Fibroblast of skin of scalp (primary cell): ENCODE measurements at places on chromosomes 5 and 9.

DNA sequence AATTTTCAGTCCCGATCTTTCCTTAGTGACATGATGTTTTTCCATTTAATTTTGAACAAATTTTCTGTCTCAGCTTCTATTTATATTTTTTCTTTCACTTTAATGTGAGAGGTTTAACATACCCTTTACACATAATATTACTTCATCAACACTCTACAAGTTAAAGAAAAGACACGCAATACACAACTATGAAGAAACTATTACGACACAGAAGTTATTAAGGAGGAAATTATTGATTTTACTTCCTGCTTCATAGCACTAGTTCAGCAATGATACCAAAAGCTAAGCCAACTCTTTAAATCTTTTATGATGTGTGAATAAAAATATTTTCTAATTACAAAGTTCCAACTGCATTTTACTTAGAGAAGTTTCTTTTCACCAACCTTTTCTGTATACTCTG is 432.3 kb upstream of the DAB2 start:
- no peak for DNase-seq

DNA sequence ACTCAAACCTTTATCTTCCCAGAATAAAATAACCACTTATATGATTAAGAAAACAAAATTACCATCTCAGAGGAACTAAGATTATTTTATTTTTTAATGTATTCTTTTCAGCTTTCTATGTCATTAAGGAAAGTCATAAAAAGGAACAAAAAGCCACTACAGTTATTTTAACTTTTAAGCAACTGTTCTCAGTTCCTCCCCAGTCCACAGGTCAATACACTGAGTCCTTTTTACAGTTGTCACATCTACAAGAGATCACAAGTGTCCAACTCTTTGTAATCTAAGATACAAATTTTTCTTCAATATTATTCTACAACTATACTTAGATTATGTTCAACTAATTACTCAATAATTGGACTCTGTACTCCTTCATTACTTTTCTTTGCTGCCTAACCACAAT is 782.8 kb upstream of the ACO1 start:
- DNase-seq = no peak

GRCh38 chr5:120818128-120818527 is 354.0 kb downstream of the PRR16 start:
- no peak for DNase-seq

- DNase-seq = no peak
Observed at GRCh38 chr5:135240781-135241360, 158.2 kb downstream of the MACROH2A1 start.

- peak; percentile 25 for DNase-seq
Observed at GRCh38 chr9:125942125-125942524, 195.0 kb downstream of the PBX3 start.

- DNase-seq = no peak
Observed at GRCh38 chr5:61617039-61617438, 285.0 kb downstream of the ZSWIM6 start.

DNA sequence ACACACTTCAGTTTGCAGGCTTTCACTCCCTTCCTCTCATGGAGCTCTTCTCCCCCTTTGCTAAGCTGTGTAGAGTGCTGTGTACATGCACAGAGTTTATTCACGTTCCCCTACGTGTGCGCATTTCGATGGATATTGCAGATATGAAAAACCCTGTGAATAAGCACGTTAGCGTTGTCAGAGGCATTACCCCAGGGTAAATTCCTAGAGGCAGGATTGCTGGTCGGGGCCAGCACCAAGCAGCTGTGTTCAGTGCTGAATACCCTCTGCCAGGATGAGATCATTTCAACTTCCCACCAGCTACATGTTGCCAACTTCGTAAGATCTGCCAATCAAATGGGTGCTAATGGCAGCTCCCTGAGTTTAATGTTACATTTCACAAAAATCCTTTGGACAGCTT is 172.3 kb upstream of the PPP1R26 start:
- DNase-seq = no peak

DNA sequence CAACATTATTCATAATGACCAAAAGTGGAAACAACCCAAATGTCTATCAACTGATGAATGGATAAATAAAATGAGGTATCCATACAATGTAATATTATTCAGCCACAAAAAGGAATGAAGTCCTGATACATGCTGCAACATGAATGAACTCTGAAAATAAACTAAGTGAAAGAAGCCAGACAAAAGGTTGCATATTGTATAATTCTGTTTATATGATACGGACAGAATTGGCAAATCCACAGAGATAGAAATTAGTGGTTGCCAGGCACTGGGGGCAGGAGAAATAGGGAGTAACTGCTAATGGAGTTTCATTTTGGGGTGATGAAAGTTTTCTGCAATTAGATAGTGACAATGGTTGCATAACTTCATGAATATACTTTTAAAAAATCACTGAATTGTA is 47.0 kb downstream of the KIF24 start:
- no peak for DNase-seq

DNA sequence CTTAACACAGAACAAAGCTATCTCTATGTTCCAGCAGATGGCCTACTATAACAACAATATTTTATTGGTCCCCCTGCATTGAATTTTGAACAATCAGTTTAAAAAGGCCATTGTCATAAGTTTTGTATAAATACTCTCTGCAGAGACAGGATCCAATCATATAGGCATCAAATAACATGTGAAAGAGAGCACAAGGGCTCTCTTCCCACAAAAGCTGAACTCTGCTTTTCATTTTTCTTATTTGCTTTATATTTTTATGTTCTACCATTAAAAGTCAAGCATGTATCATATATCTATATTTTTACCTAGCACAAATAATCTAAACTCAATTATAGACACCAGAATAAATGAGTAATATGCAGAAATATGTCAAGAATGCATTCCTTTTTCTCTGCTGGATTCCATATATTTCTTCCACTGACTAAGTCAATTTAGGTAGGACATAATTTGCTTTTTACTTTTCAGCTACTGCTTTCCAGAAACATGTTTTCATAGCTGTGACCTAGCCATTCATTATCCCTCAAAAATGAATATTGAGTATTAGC is 143.6 kb downstream of the CDH9 start:
- peak; percentile 2 for DNase-seq

- no peak for DNase-seq
Observed at GRCh38 chr5:44150075-44150723, 239.0 kb downstream of the FGF10 start.

DNA sequence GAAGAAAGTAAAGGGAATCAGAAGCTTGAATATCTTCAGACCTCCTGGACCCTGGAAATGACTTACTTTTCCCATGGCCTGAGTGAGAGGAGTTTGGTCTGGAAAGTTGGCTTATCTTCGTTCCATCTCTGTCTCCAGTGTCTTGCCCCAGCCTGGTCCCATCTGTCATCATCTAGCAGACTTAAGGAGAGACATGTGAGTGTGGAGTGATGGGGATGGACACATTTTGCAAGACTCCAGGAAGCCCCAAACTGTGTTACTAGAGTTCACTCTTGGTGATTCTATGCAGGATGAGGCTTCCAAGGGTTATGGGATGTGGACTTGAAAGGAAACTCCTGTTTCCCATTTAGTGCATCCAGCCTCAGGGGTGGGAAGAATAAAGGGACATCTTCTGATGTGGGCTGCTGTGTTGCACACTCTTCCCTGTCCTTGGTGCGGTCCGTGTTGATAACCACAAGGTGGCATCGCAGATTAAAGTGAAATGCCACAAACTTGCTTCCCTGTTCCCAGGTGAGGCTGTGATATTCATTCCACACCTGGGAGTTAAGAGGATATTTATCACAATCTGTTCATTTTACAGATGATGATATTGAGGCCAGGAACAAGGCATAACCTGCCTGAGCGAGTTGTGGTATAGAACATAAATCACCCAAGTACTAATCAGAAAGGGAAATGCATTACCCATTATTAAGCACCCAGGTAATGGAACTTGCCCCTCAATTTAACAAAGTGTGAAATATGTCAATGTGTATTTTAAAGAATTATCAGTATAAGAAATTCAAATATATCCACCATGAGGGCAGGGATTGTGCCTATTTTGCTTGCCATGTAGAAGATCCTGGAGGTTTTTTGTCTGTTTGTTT is 269.9 kb upstream of the PAPPA start:
- DNase-seq = peak; percentile 51

- DNase-seq = no peak
Observed at GRCh38 chr9:99954819-99955218, 48.4 kb downstream of the STX17 start.

- DNase-seq = no peak
Observed at GRCh38 chr5:135212361-135213026, 178.5 kb upstream of the PITX1 start.

DNA sequence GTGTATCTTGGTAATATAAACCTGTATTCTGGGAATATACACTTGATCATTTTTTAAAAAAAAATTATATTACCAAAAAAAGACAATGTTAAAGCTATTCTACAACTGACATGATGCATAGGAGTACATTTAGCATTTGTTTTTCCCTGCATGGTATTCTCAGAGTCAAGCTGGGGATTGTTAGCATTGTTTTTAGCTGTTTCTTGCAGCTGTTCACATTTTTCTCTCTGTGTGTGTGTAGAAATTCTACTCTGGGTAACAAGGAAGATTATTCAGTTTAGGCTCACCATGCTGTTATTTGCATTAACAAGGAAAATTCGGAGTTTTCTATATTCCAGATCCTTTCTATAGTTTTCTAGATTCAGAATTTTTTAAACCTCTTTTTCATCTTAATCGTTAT is 62.2 kb downstream of the ADAMTS16 start:
- no peak for DNase-seq

GRCh38 chr9:70861376-70861775 is 260.0 kb downstream of the TRPM3 start:
- DNase-seq = no peak

GRCh38 chr9:96566498-96567202 is 53.0 kb downstream of the CDC14B start:
- DNase-seq = peak; percentile 63

DNA sequence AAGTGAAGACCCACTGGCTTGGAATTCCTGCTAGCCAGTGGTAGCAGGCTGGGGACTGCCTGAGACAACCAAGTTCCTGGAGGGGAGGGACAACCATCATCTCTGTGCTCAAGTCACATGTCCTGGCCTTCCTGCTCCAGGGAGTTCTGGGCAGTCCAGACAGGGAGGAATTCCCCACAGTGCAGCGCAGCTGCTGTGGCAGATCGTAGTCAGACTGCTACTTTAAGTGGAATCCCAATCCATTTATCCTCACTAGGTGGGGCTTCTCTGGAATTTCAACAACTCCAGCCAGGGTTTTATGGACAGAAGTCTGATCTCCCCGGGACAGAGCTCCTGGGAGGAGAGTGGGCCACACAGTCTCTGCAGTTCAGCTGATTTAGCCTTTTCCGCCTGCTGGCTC is 20.9 kb upstream of the OR5C1 start:
- DNase-seq = no peak

GRCh38 chr9:26157411-26157810 is 479.2 kb upstream of the TUSC1 start:
- no peak for DNase-seq

DNA sequence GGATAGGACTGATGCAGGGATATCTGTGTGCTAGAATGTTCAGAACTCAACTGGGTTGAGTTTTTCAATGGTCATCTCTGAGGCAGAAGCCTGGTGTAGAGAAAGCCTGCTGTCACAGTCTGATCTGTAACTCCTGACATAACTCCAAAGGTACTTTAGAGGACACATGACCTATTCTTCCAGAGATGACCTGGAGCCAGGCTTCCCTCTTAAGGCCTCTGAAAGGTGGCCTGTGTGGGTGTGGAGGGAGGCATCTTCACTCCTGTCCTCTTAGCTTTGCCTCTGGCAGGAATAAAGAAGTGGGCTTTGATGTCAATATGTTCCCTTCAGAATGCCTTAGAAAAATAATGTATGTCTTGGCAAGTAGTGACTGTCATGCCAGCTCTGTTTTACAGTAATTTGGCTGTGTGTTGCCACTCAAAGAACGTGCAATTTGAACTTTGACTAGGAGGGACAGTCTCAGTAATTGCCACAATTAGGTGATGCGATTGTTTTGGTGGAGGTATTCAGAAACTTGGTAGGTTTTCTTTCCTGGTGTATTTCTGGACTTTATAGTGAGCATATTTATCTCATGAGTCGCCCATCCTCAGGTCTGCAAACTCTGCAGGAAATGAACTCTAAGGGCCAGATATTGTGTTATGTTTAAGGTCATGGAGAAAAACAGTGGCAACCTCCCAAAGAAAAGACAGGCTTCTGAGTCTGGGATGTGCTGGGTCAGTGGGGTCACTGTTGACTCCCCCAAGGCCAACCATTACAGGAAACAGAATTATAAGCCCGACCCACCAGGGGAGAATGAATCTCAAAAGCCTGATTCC is 3.2 kb upstream of the C5orf63 start:
- peak; percentile 28 for DNase-seq

GRCh38 chr9:115209601-115210306 is 91.8 kb upstream of the TNC start:
- DNase-seq = no peak

DNA sequence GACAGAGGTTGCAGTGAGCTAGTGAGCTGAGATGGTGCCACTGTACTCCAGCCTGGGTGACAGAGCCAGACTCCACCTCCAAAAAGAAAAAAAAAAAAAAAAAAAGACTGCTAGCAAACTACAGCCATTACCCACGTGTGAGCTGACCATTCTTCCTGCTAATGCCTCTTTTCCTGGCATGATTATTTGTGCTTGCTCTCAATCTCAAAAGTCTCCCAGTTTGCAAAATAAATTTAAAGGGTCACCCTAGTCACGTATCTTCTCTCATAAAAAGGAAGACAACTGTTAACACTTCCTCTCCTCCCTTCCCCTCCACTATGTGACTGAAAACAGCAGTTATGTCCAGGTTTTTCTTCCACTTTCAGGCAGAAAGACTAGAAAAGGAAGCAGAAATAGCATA is 37.2 kb downstream of the TRIM36 start:
- no peak for DNase-seq

GRCh38 chr5:36496471-36496870 is 109.9 kb upstream of the SLC1A3 start:
- no peak for DNase-seq

DNA sequence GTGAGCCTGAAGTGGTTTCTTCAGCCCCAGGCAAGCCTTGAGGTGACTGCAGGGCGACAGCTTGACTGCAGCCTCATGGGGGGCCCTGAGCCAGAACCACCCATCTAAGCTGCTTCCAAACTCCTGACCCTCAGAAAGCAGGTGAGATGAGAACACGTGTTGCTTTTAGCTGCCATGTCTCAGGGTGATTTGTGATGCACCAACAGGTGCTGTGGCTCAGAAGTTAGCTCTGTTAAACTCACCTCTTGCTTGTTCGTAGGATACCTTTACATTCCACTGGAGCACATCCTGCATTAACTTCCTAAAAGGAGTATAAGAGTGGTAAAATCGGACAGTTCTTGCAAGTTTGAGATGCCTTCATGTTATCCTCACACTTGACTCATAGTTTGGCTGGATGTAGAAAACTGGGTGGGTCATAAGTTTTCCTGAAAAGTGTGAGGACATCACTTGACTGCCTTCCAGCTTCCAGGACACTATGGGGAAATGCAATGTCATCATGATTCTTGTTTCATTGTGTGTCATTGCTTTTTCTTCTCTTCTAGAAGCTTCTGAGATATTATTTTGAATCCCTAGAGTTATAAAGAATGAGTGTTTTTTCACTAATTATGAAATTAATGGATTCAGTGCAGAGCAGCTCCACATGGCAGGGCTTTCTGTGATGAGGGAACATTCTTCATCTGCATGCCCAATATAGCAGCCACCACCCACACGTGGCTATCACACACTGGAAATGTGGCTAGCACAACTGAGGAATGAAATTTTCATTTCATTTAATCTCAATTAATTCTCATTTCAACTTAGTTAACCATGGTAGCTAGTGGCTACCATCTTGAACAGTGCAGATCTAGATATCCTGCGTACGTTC is 92.3 kb downstream of the HSD17B3 start:
- peak; percentile 77 for DNase-seq

- no peak for DNase-seq
Observed at GRCh38 chr5:14482085-14482484, 99.5 kb upstream of the OTULINL start.

GRCh38 chr9:126985870-126986498 is 71.4 kb downstream of the RALGPS1 start:
- peak; percentile 68 for DNase-seq
